ENCODE measurements at places on chromosomes 1 and 21.

DNA sequence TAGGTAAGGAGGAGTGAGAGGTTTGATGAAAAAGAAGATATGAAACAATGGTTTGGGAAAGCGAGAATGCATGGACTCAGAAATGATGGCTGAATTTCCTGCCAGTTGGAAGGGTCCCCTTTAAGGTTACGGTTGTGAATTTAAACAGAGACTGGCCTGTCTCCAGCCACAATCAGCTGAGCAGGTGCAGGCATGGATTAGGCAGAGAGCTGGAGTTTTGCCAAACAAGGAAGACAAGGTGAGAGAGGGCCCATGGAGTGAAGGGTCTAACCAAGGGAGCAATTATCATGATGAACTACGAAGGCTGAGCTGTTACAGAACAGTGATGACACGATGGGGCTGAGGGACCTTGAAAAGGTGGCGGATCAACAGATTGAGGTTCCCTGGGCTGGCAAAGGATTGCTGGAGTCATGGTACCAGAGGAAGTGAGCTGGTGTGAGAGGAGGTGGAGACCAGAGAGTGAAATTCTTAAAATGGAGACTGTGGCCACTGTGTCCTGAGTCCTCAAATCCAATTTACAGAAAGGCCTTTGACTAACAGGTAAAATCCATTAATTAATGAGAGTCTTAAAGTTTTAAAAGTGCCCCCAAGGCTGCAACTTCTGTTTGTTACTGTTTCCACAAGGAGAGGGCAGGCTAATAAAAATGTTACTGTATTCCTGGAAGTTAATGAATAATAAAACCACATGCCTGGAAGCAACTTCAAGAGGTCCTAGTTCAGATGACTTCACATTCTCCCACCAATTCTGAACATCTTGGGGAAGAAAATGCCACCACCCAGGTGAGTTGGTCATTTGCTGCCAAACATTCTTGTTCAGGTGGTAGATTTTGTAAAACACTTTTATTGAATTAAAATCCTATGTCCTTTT lies 41.5 kb downstream of the LHX9 start:
- DNase-seq: no peak

GRCh38 chr1:199353906-199354305 lies 673.6 kb upstream of the NR5A2 start:
- DNase-seq: no peak

GRCh38 chr1:201448990-201449389 lies 20.0 kb downstream of the PHLDA3 start:
- no peak for DNase-seq

DNA sequence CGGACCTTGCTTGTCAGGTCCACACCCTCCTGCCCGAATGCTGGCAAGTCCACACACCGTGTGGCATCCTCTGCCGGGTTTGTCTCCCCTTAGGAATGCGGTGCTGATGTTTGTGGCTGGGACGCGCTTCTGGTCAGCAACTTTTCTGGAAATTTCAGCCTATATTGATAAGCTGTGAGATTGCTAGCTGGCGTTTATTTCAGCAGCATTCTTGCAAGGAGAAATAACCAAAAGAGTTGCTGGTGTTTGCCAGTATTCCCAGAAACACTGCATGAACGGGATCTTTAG lies 601 bp downstream of the CEPT1 start:
- DNase-seq: no peak

DNA sequence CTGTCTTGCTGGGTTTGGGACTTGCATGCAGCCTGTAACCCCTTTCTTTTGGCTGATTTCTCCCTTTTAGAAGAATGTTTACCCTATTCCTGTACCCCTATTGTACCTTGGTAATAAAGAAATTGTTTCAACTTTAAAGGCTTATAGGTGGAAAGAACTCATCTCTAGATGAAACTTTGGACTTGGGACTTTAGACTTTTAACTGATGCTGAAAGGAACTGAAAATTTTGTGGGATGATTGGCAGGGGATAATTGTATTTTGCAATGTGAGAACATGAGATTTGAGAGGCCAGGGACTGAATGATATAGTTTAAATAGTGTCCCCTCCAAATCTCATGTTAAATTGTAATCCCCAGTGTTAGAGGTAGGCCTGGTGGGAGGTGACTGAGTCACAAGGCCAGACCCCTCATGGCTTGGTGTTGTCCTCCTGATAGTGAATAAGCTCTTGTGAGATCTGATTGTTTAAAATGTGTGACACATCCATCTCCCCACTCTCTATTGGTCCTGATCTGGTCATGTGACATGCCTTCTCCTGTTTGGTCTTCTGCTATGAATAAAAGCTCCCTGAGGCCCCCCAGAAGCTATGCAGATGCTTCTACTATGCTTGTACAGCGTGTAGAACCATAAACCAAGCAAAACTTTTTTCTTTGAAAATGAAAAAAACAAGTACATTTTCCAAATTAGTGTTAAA lies 1621.3 kb upstream of the B3GALT2 start:
- DNase-seq: no peak

GRCh38 chr1:86957221-86957620 lies 42.8 kb downstream of the HS2ST1 start:
- no peak for DNase-seq

- no peak for DNase-seq
These were observed 922 bp downstream of the CPT2 start for GRCh38 chr1:53197291-53198200.

- no peak for DNase-seq
These were observed 181.3 kb upstream of the SPAG17 start for GRCh38 chr1:118366286-118366685.

- no peak for DNase-seq
These were observed 118.4 kb downstream of the CRYAA start for GRCh38 chr21:43287111-43287760.

DNA sequence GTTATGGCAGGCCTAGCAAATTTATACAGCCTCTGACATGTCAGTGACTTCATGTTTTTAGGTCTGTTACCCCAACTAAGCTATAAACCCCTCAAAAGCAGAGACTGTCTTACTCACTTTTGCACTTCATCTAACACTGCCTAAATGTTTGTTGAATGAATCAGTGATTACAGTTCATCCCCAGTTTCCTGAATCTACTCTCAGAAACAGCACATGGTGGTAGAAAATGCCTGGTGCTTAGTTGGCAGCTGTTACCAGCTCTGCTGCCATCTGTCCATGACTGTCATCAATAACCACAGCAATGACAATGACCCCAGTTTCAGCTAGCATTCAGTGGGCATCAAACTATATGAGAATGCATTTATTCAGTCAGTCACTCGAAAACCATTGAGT lies 110.5 kb upstream of the SERBP1 start:
- no peak for DNase-seq

GRCh38 chr1:23578311-23578996 lies 19.2 kb upstream of the ID3 start:
- DNase-seq: no peak

DNA sequence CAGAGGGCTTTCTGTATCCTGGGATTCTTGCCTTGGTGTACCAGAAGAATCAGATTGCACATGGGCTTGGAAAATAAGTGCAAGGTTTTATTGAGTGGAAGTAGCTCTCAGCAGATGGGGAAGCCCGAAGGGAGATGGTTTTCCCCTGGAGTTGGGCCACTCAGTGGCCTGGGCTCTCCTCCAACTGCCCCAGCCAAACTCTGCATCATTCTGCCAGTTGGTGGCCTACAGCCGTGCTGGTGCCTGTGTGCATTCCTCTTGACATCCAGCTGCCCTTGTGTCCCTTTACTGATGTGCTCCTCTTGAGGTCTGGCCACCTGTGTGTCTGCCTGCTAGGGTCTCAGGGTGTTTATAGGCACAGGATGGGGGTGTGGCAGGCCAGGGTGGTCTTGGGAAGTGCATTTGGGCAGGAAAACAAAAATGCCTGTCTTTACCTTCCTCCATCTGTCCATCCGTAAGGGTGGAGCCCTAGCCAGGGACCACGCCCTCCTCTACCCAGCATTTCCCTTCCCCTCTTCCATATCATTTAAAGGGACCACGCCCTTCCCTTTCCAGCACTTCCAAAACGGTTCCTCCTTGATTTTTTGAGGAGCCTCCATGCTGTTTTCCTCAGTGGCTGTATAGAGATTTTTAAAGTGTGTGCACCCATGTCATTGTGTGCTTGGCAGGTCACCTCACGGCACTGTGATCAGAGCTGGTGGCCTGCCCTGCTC lies 18.9 kb downstream of the SNAP47 start:
- no peak for DNase-seq

- DNase-seq: no peak
These were observed 92.4 kb downstream of the NTPCR start for GRCh38 chr1:233042834-233043233.

GRCh38 chr1:7784492-7785071 lies 491 bp downstream of the PER3 start:
- no peak for DNase-seq

DNA sequence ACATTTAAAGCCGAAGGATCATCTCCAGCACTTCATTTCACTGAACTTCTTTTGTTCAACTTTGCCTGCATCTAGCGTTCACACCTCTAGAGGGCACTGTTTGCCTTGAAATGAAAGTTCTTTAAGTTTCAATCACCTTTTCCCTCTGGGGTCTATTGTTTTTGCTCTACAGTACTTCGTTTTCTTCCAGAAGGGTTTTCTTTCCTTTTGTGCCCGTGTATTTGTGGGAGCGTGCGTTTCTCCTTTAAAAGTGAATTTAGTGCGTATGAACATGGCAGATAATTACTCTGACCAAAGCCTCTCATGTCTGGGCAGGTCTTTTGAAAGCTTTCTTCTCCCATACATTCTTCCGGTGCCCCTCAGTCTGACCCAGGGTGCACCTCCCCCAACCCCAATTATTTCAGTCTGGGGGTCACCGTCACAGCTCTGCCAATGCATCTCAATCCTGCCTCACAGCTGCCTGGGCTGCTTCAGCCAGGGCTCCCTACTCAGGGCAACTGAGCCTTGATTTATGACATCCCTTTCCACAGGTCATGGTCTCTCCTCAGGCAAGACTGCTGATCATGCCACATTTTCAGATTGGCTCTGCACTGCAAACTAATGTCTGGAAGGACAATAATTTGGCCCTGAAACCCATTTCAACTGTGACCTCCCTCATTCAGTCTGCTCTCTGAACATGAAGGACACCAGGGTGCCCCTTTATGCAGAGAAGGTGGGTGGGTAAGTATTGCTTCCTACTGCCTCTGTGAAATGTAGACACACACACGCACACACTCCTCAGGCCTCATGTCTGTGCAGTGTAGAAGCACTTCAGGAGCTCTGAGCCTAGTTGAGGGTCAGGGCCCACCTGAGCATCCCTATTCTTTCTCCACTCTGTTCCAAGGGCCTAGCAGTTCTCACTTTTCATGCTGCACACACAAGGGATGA lies 88.6 kb downstream of the NUF2 start:
- DNase-seq: peak; percentile 42

DNA sequence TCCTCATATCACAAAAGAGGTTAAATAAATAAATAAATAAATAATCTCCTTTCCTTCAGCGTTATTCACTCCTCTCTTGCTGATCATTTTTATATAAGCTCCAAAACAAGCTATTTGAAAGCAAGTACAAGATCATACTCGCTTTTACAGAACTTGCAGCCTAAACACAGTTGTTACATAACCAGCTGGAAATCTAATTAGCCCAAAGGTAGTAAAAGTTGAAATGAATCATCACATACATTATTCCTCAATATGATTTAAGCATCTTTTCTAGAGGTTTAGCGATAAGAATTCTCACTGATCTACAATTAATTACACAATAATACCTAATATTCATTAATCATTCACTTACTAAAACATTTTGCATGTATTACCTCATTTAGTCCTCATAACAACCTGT lies 160.2 kb downstream of the COP1 start:
- DNase-seq: no peak

DNA sequence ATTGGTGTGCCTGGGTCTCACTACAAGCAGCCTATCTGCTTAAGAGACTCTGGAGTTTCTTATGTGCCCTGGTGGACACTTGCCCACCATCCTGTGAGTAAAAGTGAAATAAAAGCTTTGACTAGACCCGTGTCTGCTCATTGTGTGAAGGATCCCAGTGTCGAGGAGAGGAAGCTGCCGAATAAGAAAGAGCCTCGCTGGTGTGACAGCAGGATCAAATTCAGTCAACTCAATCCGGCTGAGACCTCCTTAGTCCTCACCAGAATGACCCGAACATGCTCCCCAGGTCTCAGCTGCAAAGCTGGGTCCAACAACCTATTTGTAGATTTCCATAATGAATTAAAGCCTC lies 14.8 kb downstream of the CD2 start:
- DNase-seq: no peak

- no peak for DNase-seq
These were observed 20.4 kb downstream of the GPR161 start for GRCh38 chr1:168116327-168116799.

DNA sequence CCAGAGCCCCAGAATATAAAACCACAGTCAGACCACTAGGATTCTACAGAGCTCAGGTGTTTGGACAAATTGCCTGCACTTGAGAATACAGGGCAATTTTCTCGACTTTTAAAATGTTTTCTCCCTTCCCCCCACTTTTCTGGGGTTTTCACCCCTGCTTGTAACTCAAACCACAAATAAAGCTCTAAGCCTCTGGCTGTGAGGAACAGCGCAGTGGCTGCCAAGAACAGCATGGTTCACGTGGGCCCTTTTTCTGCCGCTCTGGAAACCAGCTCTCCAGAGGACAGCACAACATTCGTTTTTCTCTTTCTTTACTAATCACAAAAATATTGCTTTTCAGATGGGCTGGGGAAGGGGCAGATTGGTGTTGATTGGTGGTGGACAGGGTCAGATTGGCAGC lies 102.2 kb upstream of the JUN start:
- no peak for DNase-seq

- no peak for DNase-seq
These were observed 8.5 kb downstream of the CD2 start for GRCh38 chr1:116762781-116763115.

DNA sequence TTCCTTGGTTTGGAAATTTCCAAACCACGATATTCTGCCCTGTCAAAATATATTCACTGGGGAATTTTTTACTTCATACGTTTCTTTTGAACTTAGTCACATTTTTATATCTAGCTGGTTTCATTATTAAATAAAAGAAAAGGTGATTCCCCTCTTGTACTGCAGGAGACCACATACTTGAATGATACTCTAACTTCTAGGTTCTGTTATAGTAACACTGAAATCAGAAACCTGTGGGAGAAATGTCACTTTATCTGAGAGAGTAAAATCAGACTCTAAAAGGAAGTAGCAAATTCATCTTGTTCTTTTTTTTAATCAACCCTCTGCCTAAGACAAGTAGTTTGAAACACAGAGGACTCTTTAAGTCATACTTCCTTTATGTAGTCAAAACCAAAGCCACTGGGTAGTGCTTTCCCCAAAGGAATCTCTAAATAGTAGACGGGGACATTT lies 34.4 kb downstream of the MRPL39 start:
- no peak for DNase-seq

DNA sequence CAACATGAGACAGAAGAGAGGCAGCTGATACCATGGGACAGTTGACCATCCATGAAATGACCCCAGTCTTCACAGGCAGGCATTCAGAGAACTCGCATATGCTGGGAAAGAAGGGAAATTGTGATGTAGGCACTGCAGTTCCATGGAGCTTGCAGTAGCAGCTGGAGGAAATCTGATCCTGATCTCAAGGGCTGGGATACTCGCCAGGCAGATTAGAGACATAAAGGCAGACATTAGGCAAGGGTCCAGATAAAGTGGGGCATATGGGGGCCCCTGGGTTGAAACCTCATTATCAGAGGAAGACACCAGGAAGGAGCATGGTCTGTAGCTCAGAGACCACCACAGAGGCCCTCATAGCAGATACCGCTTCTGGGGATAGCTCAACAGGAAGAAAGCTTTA lies 48.7 kb upstream of the TNR start:
- DNase-seq: no peak

GRCh38 chr1:28845786-28846543 lies 34.0 kb downstream of the OPRD1 start:
- DNase-seq: no peak

- DNase-seq: peak; percentile 37
These were observed 138.4 kb downstream of the SYT2 start for GRCh38 chr1:202571719-202572339.

GRCh38 chr1:33259879-33260278 lies 3.6 kb downstream of the ZNF362 start:
- no peak for DNase-seq
